Activated CD4-positive, CD25-positive, alpha-beta regulatory T cell treated with anti-CD3 and anti-CD28 coated beads, Interleukin-2, amount 50 U/mL, for 24 hours (primary cell): ENCODE measurements at places on chromosomes 3 and 15.

- no peak for ATAC-seq
Observed at GRCh38 chr3:42476225-42477125, 26.0 kb upstream of the VIPR1 start.

- no peak for ATAC-seq
Observed at GRCh38 chr3:120743556-120744195, 1.1 kb downstream of the GTF2E1 start.

DNA sequence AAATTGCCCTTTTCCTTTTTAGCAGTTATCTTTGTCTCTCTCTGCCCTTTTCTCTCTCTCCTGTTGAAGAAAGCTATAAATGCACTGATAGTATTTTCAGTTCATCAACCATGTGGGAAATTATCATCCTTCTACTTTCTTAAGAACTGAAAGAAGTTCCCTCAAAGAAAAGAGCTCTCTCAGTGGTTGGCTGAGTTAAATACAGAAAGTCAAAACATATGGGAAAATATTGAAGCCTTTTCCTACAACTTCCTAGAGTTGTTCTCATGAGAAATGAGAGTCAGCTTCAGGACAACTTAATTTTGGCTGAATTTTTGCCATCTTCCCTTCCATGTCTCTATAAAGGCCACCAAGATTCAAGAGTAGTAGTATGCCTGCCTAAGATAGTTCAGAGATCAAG, 96.7 kb downstream of the NFKBIZ start:
- no peak for ATAC-seq

DNA sequence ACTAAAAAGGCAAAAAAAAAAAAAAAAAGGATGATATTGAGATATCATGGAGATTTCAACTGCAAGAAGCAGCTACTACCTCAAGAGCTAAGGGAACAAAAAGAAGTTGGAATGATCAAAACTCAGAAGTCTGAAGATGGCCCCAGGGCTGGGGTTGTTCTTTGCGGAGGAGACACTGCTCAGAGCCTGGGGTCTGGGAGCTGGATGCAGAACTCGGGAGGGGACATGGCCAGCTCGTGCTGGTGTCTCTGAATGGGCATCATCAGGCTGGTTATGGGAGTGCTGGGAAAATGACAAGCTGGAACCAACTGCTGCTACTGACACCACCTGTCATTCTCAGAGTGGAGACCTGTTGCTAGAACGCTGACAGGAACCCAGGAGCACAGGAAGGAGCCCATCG, 14.2 kb upstream of the ADIPOQ start:
- ATAC-seq: no peak

GRCh38 chr15:83716605-83717004, 62.7 kb downstream of the ADAMTSL3 start:
- no peak for ATAC-seq

DNA sequence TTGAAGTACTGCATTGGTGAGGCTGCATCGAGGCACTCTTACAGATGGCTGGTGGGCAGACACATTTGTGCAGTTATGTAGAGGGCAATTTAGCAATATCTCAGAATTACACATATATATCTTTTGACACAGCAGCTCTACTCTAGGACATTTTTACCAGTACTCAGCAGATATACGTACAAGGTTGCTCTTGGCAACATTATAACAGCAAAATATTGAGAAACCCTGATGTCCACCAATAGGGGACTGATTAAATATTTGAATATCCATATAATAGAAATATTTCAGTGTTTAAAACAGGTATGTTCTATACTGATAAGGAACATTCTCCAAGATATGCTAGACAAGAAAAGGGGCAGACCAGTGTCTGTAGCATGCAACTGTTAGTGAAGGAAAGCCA, 7.9 kb upstream of the FBXO22 start:
- ATAC-seq: no peak

DNA sequence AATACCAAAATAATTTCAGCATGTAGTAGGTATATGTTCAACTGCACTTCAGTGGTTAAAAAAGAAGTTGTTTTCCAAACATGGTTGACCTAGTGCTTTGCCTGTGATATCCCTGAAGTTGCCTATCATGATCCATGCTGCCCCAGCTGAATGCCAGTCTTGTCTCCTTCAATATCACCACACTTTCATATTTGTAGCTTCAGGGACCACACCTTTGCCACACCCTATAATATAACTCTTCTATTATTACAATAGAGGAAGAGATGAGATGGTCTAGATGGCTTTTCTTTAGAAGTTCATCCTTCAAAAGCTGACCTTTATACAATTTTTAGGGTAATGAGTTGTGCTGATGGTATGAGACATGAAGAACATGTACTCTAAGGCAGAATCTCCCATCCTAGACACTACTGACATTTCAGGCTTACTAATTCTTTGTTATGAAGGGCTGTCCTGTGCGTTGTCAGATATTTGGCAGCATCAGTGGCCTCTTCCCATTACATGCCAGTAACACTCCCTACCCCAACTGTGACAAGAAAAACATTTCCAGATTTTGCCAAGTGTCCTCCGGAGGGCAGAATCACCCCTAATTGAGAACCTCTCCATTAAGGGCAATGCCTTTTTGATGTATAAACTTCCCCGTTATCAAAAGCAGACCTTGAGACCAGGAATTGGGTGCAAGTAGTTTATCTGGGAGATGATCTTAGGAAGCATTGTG, 76.2 kb upstream of the PLCL2 start:
- no peak for ATAC-seq

DNA sequence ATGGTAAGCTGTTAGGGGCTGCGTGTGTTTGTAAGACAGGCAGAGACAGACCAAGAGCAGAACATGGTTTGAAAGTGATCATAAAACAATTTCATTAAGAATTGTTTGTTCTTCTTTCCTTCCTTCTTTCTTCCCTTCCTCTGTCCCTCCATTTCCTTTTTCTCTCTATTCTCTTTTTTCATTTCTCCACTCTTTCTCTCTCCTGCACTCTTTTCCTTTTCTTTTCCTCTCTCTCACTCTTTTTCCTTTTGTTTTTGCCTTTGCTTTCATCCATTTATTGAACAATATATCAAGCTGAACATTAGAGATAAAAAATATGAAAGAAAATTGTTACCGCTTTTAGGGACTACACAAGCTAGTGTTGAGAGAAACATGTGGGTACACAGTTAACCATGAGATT, 62.2 kb upstream of the GOLIM4 start:
- no peak for ATAC-seq

DNA sequence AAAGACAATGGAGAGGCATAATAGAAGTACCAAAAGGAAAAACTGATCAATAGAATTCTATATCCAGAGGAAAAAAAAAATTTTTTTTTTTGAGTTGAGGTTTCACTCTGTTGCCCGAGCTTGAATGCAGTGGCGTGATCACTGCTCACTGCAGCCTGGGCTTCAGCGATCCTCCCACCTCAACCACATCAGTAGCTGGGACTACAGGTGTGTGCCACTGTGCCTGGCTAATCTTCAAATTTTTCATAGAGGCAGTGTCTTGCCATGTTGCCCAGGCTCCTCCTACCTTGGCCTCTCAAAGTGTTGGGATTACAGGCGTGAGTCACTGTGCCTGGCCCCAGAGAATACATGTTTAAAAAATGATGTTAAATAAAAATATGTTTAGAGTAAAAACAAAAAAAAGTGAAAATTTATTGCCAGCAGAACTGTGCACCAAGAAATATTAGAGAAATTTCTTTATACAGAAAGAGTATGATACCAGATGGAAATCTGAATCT, 154.3 kb upstream of the ZBTB20 start:
- no peak for ATAC-seq
